ENCODE measurements at places on chromosomes 16 and 17. TPM values are rescaled to one million over a fixed set of nuclear protein-coding genes. Genes with fewer than 3 reads are reported as not detected.

The HS3ST3B1 gene
- total RNA-seq: 4.0 TPM

The KRT9 gene
- 0.17 TPM for total RNA-seq

The CYB561 gene
- total RNA-seq: 35.8 TPM

The MTMR4 gene
- 28.8 TPM for total RNA-seq

The FOXC2 gene
- 13.3 TPM for total RNA-seq

The KRT33B gene
- total RNA-seq: 0.17 TPM

The NPIPB2 gene
- 15.7 TPM for total RNA-seq

The NLE1 gene
- 27.4 TPM for total RNA-seq

The UBE2Z gene
- 104 TPM for total RNA-seq
